Thymus (tissue), 14 donors: ENCODE measurements at places on chromosomes 16 and 17. TPM values are rescaled to one million over a fixed set of nuclear protein-coding genes. Genes with fewer than 3 reads are reported as not detected.

- no peak overlapping the region for H3K4me3 ChIP-seq
- no peak for DNase-seq
- peaks cover 3% of the 10 kb centered on the region for H3K4me1 ChIP-seq
- H3K27ac ChIP-seq: no peak overlapping the region
- H3K27me3 ChIP-seq: no peaks in the 10 kb centered on the region
- no peaks in the 10 kb centered on the region for H3K36me3 ChIP-seq
Measured at GRCh38 chr17:73571511-73572130, 72.6 kb downstream of the SDK2 start.

DNA sequence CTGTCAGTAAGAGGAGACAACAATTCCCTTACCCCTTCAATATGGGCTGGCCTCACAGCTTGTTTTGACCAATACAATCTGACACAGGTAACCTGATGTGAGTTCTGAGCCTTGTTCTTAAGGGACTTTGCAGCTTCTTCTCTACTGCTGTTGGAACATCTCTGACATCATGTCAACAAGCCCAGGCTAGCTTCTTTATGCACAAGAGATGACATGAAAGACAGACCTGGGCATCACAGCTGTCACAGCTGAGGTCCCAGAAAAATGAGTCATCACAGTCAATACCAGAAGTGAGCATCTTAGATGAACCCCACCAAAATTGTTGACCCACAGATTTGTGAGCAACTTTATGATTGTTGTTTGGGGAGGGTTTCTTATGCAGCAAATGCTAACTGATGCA is 431.7 kb upstream of the PSMD7 start:
- no peak overlapping the region for H3K4me3 ChIP-seq
- no peaks in the 10 kb centered on the region for H3K4me1 ChIP-seq
- H3K27me3 ChIP-seq: no peaks in the 10 kb centered on the region
- H3K36me3 ChIP-seq: no peaks in the 10 kb centered on the region
- no peak for DNase-seq

- DNase-seq: no peak
- peaks cover 18% of the 10 kb centered on the region for H3K4me1 ChIP-seq
- no peaks in the 10 kb centered on the region for H3K27me3 ChIP-seq
- peaks cover 55% of the 10 kb centered on the region for H3K36me3 ChIP-seq
- no peak overlapping the region for H3K27ac ChIP-seq
Measured at GRCh38 chr17:75668489-75668888, 1.4 kb downstream of the SAP30BP start.

- no peak overlapping the region for H3K4me3 ChIP-seq
- DNase-seq: no peak
- H3K4me1 ChIP-seq: peaks cover 36% of the 10 kb centered on the region
- H3K27me3 ChIP-seq: no peaks in the 10 kb centered on the region
- H3K36me3 ChIP-seq: peaks cover 11% of the 10 kb centered on the region
Measured at GRCh38 chr16:29972500-29972899, 1.2 kb upstream of the TAOK2 start.

- no peak overlapping the region for H3K27ac ChIP-seq
- no peaks in the 10 kb centered on the region for H3K27me3 ChIP-seq
- no peaks in the 10 kb centered on the region for H3K4me1 ChIP-seq
- H3K36me3 ChIP-seq: peaks cover 19% of the 10 kb centered on the region
- DNase-seq: no peak
Measured at GRCh38 chr17:60224064-60224463, 74.3 kb downstream of the CA4 start.

DNA sequence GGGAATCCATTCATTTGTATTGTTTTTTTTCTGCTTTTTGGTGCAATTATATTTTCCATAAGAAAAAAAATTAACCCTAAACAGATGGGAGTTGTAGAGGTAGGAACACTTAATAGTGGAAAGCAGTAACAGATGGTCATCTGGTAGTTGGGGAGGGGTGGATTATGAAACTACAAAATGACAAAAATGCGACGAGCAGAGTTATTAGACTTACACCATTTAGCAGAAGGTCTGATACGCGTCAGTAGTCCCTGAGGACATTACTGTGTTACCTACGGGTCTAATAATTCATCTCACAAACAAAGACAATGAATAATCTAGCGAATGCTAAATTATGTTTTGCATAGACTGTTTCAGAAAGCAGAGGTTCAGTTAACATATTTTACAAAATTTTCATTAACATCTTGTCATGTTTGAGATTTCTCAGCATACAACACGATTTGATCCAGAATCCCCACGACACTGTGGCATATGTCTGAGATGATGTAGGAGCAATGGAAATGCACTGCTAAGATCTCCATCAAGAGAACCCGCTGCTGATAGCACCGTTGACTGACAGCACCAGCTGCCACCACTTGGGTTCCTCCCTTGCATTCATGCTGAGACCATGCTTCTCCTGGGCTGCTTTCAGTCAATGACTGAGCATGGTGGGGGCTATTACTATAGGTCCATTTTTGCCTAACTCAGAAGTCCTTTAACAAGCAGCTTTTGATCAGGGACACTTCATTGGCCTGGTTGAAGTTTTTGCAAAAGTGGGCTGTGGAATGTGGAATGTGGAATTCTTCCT is 182.2 kb upstream of the CPHXL start:
- no peak overlapping the region for H3K27ac ChIP-seq
- no peaks in the 10 kb centered on the region for H3K27me3 ChIP-seq
- no peak overlapping the region for H3K4me3 ChIP-seq
- no peaks in the 10 kb centered on the region for H3K36me3 ChIP-seq
- DNase-seq: no peak

MCRIP1 gene
- total RNA-seq: 96.2 TPM

DNA sequence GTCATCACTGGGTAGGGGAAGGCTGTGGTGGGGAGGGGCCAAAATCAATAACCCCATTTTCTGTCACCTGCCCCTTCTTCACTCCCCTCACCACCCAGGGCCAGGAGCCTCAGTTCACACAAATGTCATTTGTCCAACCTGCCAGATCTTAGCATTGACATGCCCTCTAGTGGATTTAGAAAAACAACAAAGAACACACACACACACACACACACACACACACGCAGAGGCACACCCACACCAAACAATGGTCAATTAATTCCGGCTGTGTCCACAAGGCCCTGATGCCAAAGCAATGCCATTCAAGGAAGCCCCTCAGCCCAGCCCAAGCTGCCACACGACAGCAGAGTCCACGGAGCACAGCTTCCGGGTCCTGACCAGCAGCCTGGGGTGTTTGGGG is 68.4 kb downstream of the NOG start:
- H3K4me1 ChIP-seq: no peaks in the 10 kb centered on the region
- no peaks in the 10 kb centered on the region for H3K36me3 ChIP-seq
- H3K4me3 ChIP-seq: no peak overlapping the region
- H3K27me3 ChIP-seq: peaks cover 7% of the 10 kb centered on the region
- no peak overlapping the region for H3K27ac ChIP-seq
